Subcutaneous adipose tissue (tissue), 4 donors: ENCODE measurements at places on chromosomes 2 and 18. TPM values are rescaled to one million over a fixed set of nuclear protein-coding genes. Genes with fewer than 3 reads are reported as not detected.

The CYTIP gene
- total RNA-seq = 11.4 TPM

The CAPN14 gene
- total RNA-seq = not detected

The SEPTIN2 gene
- 428 TPM for total RNA-seq

The B3GNT7 gene
- total RNA-seq = 2.1 TPM

The SNTG2 gene
- total RNA-seq = 4.2 TPM
